ENCODE measurements at places on chromosomes 1 and 21.

DNA sequence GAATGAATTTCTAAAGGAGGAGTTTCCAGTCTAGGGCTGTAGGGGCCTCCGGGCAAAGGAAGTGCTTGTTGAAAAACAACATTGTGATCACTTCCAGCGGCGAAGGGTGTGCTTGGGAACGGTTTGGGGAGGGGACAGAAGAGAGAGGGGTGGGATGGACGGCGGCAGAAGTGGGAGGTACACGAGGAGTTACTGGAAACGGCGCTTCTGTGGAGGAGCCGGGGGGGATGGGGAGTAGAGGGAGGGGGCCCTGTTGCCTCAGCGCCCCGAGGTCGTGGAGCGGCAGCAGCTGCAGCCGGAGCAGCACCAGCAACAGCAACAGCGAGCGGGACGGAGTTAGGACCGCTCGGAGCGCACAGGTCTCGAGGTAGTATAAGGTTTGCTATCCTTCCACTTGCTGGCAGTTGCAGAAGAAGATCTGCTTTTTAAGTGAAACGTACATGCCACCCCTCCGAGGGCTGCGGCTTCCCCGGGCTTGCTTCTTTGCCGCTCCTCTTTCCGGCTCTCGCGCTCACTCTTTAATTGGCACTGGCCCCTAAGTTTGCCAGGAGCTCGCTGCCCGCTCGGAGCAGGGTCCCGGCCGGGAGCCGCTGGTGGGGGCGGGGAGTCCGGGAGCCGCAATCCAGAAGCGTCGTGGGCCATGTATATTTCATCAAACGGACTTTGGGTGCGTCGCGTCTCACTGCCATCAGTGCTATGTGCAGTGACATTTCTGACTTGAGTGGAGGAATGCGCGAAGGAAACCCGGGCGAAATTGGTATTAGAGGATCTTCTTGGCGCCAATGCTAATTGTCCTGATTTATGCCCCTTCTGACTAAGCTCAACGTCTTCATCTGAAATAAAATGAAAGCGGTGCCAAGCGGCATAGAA, 771 bp upstream of the NTNG1 start:
- no peak for DNase-seq

GRCh38 chr1:181060066-181060465, 26.3 kb downstream of the MR1 start:
- no peak for DNase-seq

GRCh38 chr1:201653233-201653632, 114.3 kb downstream of the NAV1 start:
- no peak for DNase-seq

DNA sequence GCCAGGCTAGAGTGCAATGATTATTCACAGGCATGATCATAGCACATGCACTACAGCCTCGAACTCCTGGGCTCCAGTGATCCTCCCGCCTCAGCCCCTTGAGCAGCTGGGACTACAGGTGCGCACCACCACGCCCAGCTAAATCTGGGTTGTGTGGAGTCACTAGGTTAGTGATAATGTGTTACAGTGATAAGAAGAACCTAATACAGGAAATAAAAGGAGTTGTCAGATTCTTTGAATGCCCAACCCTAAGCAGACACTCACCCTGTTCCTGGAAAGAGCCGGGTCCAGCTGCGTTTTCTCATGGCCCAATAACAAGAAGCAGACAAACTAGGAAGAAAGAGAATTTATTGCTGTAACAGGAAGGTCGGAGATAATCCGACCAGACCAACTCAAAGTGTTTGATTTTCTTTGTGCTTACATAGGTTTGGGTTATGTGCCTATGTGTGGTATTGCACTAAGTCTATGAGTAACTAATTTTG, 8.8 kb downstream of the IFNGR2 start:
- DNase-seq: no peak
